ENCODE measurements at places on chromosomes 13 and 19. TPM values are rescaled to one million over a fixed set of nuclear protein-coding genes. Genes with fewer than 3 reads are reported as not detected.

The SYCN gene
- not detected for total RNA-seq

The ZNF230 gene
- total RNA-seq = 3.8 TPM

The OLFM2 gene
- total RNA-seq = 0.58 TPM

The SBSN gene
- not detected for total RNA-seq

The CPB2 gene
- not detected for total RNA-seq

The CEACAM8 gene
- not detected for total RNA-seq

The IGFL3 gene
- total RNA-seq = not detected

The NXNL1 gene
- total RNA-seq = not detected

The DNAAF3 gene
- not detected for total RNA-seq

The HNRNPM gene
- 238 TPM for total RNA-seq

The ZNF470 gene
- 1.8 TPM for total RNA-seq

The CDADC1 gene
- total RNA-seq = 9.0 TPM

The ZNF98 gene
- total RNA-seq = not detected

The GJB2 gene
- 5.0 TPM for total RNA-seq

The C2CD4C gene
- 0.44 TPM for total RNA-seq

The FOXA3 gene
- total RNA-seq = 0.29 TPM

The MAP4K1 gene
- 205 TPM for total RNA-seq

The GDF15 gene
- total RNA-seq = not detected

The RAP2A gene
- total RNA-seq = 13.7 TPM

The LILRA5 gene
- not detected for total RNA-seq

The ZGLP1 gene
- 0.85 TPM for total RNA-seq

The C3 gene
- total RNA-seq = 1.2 TPM

The ZNF562 gene
- 36.1 TPM for total RNA-seq

The FAM216B gene
- total RNA-seq = not detected

The OR7A5 gene
- total RNA-seq = not detected

Measured in activated CD4-positive, alpha-beta memory T cell treated with anti-CD3 and anti-CD28 coated beads for 36 hours (primary cell).